ENCODE measurements at places on chromosomes 13 and 19. TPM values are rescaled to one million over a fixed set of nuclear protein-coding genes. Genes with fewer than 3 reads are reported as not detected.

DPP9 gene
- 27.0 TPM for polyA plus RNA-seq

DNA sequence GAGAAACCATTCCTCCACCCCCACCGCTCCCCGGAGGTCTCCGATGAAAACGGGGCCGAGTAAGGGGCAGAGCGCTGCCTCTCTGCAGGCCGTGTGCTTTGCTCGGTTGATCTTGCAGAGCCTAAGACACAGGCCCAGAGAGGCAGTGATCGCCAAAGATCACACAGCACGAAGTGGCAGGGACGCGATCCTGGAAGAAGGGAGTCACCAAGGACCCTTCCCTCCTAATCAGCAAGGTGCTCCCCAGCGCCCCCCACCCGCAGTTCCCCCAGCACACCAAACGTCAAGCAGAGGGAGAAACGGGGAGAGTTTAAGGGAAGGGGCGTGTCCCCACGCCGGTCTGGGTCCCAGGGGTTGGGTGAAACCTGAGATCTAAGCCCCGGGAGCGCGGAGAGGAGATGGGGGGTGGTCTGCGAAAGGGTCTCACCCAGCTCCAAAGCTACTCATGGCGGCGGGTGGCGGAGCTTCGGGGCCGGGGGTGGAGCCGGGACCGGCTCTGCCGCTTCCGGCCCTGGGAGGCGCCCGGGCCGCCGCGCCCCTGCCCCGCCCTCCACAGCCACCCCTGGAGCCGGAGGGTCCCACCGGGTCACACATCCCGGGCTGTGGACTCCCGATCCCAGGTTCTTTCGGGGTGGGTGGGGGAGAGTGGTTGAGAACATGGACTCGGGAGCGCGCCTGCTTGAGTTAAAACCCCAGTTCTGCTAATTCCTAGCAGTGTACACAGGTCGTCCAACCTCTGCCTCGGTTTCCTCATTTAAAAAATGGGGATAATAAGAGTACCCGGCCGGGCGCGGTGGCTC lies at the start of gene EML2:
Gene EML2, minus strand, starts transcription at position 468 of the 800 bp plus-strand sequence. Its CDS starts 21 bp downstream, at position 447.
- peak; percentile 81 for DNase-seq

FGF22 gene
- 0.23 TPM for polyA plus RNA-seq

URAD gene
- polyA plus RNA-seq = not detected

- no peak for DNase-seq
Measured at GRCh38 chr19:19152668-19153384, 14.5 kb upstream of the TMEM161A start.

PSG1 gene
- polyA plus RNA-seq = not detected

DNA sequence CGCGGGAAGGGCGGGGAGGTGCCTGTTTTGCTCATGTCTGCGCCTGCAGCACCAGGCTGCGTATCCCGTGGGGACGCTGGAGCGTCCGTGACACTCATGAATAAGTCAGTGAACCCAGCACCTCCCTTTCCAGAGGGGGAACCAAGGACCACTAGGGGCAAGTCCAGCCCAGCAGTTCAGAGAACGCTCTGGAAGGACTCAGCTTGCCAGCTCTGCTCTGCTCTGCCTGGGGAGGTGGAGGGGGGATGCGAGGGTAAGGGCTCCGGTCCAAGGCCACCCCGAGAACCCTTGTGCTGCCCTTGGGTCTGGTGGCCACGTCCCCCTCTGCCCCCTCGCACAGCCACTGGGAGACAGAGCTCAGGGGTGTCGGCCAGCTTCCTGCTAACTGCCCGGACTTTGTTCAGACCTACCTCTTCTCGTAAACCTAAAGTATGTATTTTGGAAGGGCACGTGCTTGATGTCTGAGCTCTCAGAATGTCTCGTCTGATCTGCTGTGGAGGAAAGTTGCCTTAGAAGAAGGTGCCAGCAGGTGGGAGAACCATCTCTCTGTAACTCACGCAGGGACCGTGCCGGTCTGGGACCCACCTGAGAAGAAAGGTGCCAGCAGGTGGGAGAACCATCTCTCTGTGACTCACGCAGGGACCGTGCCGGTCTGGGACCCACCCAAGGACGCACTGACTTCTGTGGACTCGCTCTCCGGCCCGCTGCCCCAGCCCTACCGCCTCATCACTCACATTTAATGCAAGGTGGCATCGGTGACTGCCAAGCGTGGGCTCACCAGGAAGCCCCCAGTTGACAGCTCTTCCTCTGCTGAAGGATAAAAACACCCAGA lies 34.1 kb downstream of the TMEM255B start:
- no peak for DNase-seq

GRCh38 chr19:40974633-40975037 lies 16.4 kb upstream of the CYP2B6 start:
- peak; percentile 81 for DNase-seq

GRCh38 chr19:12783291-12783848 lies 7.9 kb upstream of the JUNB start:
- no peak for DNase-seq

SAFB gene
- 48.4 TPM for polyA plus RNA-seq
